ENCODE measurements at places on chromosomes 4 and X.

DNA sequence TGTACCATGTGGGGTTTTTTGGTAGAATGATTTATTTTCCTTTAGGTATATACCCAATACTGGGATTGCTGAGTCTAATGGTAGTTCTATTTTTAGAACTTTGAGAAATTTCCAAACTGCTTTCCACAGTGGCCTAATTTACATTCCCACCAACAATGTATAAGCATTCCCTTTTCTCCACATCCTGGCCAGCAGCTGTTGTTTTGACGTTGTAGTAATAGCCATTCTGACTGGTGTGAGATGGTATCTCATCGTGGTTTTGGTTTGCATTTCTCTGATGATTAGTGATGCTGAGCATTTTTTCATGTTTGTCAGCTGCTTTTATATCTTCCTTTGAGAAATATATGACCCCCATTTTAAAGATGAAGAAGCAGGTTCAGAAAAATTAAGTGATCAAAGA, 153.7 kb downstream of the CBR4 start:
- no peak for DNase-seq

GRCh38 chrX:49842621-49843020, 13.5 kb downstream of the PAGE4 start:
- DNase-seq = no peak

DNA sequence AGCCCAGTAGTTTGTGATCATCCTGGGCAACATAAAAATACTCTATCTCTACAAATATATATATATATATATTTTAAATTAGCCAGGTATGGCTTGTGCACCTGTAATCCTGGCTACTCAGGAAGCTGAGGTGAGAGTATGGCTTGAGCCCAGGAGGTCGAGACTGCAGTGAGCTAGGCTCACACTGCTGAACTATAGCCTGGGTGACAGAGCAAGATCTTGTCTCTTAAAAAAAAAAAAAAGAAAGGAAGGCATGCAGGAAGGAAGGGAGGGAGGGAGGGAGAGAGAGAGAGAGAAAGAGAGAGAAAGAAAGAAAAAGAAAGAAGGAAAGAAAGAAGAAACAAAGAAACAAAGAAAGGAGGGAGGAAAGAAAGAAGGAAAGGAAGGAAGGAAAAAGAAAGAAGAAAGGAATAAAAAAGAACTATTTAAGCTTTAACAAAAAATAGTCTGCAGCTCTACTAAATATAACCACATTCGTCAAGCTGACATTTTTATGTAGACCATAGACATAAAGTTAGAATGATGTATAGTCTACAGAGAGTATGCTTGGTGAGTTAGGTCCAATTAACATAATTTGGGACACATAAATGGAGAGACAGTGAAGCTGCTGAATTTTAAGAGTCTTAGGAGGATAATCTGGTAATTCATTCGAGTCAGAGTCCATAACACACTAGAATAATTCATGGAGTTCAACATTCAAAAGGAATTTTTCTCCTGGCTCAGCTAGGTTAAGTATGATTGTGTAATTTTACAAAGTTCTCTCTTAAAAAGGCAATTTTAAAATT, 111.9 kb downstream of the GLRA3 start:
- DNase-seq = no peak

DNA sequence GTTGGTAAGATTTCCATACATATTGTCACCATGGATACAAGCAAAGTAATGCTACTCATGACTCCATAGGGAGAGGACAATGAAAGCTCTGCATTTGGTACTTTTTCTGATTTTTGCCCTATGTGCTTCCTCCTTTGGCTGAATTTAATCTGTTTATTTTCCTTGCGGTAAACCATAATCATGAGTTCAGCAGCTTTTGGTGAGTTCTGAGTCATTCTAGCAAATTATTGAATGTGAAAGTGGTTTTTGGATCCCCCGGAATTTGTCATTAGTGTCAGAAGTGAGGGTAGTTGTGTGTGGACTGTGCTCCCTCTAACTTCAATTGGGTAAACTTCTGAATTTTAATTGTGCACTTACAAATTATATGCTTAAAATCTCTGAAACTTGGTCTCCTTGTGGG, 170.3 kb downstream of the MOSPD2 start:
- no peak for DNase-seq

DNA sequence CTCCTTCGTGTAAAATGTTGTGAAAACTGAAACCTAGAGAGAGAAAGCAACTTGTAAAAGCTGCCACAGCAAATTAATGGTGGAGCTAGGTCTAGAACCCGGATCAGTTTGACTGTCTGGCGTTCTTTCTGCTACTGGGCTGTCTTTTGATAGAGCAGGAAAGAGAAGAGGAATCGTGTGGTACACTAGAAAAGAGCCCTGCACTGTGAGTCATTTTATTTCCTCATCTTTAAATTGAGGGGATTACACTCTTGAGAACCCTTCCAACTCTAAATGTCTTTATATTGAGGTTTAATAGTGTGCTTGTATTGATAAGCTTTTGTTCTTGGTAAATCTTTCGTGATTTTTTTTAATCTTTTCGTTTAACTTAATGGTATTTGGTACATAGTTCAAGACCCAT, 4.3 kb downstream of the WDR44 start:
- no peak for DNase-seq

- DNase-seq = peak; percentile 85
Measured at GRCh38 chr4:78775303-78776078, 659 bp upstream of the BMP2K start.

- no peak for DNase-seq
Measured at GRCh38 chr4:6967846-6968340, 58.3 kb downstream of the TBC1D14 start.

DNA sequence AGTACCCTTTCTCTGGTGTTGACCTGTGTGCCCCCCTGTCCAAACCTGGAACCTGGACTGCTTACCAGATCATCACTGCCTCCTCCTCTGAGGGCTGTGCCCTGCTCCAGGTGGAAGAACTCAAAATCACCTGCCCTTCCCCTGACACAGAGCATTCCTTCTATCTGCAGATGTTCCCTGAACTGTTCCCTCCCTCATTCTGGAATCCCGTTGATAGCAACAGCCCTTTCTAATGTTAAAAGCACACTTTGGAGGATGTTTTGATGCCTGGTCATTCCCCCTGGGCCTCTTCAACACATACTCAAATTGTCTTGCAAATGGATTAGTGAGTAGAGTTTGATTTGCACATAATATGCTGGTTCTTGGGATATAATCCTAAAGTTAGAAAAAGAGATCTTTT, 225.8 kb downstream of the FGF13 start:
- no peak for DNase-seq

- DNase-seq = no peak
Measured at GRCh38 chr4:143668930-143669552, 31.4 kb downstream of the FREM3 start.

DNA sequence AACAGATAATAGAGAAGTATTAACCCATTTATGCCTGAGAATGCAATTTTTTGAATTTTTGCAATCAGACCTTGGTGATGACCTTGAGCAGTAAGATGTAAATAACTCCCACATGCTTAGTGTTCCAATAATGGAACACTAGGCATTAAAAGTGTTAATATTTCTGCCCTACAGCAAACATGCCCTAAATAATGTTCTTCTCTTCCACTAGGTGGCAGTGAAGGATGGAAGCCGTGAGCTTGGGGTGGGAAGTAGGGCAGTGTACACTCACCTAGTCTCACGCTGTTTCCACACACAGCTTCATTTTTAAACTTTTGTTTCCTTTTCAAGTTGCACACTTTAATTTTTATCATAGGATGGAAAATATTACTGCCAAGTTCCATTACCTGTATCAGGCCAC, 613.1 kb upstream of the HS3ST1 start:
- DNase-seq = no peak

DNA sequence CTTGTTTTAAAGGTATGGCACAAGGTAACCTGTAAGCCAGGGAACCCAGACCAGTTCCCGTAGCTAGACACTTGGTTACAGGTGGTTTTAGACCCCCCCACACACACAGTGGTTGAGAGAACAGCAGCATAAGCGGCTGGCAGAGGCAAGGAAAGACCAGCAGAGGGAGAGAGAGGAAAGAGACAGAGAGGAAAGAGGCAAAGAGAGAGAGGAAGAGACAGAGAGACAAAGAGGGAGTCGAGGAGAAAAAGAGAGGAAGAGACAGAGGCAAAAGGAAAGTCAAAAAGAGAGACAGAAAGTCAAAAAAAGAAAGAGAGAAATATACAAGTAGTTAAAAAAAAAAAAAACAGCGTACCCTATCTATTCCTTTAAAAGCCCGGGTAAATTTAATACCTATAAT, 19.5 kb upstream of the PCSK1N start:
- no peak for DNase-seq

GRCh38 chr4:169013396-169013795, 3.3 kb upstream of the CBR4 start:
- DNase-seq = no peak

- no peak for DNase-seq
Measured at GRCh38 chr4:182483685-182484084, 240.5 kb downstream of the TENM3 start.

DNA sequence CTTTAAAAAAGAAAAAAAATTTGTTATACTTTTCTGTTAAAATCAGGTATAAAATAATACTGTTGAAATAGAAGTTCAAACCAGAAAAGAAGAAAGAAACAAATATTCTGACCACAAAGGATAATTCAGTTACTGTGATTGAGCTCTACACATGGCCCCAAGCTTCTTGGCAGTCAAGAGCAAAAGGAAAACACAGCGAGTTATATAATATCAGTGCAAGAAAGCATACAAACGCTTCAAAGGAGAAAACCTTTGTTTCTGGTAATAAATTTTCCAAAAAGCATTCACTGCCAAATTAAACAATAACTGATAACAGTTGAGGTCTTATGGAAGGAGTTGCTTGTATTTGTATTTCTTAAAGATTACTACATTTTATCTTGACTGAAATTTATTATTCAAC, 40.5 kb upstream of the EDNRA start:
- no peak for DNase-seq

DNA sequence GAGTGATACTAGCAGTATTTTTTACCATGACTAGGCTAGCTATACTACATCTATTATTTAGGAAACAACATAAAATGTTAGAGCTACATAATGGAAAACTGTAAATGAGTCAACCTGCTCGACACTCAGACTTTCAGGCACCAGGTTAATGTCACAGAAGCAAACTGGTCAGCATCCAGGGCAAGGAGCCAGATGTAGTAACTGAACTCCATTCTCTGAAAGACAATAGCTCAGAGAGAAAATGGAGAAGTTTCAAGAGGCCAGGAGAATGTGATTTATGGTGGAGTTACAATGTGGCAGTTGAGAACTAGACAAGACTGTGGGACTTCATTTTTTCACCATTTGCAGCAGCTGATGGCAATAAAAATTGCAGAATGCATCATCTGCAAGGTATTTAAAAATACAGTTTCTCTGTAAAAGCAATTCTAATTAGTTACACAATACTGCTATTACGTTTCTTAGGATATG, 342.7 kb upstream of the PABPC4L start:
- DNase-seq = no peak

GRCh38 chr4:42133006-42133405, 19.4 kb downstream of the BEND4 start:
- no peak for DNase-seq

DNA sequence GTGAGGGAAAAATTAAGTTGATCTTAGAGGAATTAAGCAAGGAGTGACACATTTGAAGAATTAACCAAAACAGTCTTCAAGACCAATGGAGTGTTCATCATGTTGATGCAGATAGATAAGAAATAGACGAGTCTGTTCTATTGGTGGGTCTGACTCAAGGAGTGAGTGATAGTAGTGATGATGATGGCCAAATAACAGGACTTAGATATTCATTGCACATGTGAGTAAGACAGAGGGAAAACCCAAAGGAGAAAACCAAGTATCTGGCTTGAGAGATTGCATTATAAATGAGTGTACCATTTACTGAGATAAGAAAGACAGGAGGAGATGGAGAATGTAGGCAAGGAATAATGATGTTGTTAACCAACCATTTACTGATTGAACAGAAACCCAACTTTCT, 321.3 kb downstream of the ADGRL3 start:
- DNase-seq = no peak

DNA sequence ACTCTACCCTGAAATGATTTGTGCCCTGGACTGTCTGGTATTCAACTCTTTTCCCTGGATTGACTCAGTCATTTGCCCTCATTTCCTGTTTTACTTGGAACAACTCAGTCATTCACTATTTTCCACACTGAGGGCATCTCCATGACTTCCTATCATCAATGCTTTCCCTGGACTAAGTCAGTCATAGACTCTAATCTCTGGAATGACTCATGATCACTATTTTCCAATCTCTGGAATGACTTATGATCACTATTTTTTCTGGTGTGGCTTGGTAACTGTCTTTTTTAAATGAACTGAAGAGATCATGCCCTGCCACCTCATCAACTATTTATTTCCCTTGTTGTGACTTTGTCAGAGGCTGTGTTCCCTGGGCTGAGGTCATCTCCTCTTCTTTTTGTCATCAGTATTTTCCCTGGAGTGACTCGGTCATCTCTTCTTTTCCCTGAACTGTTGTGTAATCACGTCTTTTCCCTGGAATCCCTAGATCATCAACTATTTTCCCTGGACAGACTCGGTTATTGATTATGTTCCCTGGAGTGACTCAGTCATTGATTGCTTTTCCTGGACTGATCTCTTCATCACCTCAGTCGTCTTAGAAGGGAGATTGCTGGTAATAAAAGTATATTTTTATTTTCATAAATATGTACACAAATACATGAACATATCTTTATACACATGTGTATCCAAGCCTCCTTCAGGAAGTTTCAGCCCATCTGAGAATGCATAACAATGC, 327.1 kb upstream of the VCX start:
- no peak for DNase-seq

DNA sequence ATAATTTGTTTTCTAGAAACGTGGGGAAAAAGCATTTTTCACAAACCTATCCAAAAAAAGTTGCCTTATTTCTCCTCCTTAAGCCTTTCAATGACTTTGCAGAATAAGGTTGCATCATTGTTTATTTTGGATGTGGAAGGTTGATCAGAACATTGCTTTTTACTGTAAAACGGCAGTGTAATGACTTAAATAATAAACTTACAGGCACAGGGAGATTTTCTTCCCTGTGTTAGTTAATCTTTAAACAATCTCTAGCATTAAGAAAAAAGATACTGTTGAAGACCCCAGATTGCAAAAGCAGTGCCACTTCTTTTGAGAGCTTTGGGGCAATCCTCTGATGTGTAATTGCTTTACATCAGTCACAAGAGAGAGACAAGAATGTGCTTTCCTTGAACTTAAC, 153.4 kb downstream of the ARX start:
- no peak for DNase-seq

- no peak for DNase-seq
Measured at GRCh38 chr4:170672381-170672965, 582.7 kb upstream of the AADAT start.

- no peak for DNase-seq
Measured at GRCh38 chr4:170226288-170226687, 136.5 kb upstream of the AADAT start.

DNA sequence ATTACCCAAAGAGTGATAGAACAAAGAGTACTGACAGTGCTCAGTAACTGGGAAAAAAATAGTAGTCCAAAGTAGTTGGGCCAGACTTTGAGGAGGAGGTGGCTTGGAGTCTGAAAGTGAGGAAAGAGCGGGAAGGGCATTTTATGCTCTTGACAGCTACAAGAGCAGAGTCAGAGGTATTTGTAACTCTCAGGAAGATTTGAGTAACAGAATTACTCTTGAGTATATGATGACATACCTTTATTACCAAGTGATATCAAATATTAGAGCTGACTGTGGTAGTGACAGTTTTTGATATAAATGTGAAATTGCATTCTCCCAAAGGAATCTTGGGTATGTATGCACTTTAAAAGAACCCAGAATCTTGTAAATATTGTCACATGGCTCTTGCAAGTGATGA, 2.2 kb downstream of the SLAIN2 start:
- no peak for DNase-seq

GRCh38 chrX:123959281-123960063, 2.0 kb upstream of the STAG2 start:
- peak; percentile 9 for DNase-seq

- no peak for DNase-seq
Measured at GRCh38 chrX:154098551-154098950, 1.0 kb upstream of the MECP2 start.

Measured in stimulated activated CD4-positive, alpha-beta T cell treated with anti-CD3 and anti-CD28 coated beads, Interleukin-2, amount 100 ng/mL, for 24 hours (primary cell).